ENCODE measurements at places on chromosomes 12 and 14.

GRCh38 chr14:80087411-80087810 is 123.9 kb downstream of the DIO2 start:
- no peak for DNase-seq

DNA sequence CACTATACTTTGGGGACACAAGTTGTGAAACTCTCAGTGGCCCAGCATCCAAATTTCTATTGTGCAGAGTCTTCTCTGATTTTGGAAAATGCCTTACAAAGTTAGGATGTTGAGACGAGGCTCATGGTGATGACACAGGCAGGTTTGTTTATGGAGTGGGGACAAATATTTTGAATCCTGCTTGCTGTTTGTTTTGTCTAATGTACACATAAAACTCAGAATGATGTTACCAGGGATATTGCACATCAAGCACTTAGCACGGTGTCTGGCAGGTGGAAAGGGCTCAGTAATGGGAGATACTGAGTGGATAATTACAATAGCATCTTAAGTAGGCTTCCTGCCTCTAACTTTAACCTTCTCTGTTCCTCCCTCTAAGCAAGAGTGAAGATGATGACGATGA is 628.9 kb upstream of the TBX3 start:
- DNase-seq, result no peak

DNA sequence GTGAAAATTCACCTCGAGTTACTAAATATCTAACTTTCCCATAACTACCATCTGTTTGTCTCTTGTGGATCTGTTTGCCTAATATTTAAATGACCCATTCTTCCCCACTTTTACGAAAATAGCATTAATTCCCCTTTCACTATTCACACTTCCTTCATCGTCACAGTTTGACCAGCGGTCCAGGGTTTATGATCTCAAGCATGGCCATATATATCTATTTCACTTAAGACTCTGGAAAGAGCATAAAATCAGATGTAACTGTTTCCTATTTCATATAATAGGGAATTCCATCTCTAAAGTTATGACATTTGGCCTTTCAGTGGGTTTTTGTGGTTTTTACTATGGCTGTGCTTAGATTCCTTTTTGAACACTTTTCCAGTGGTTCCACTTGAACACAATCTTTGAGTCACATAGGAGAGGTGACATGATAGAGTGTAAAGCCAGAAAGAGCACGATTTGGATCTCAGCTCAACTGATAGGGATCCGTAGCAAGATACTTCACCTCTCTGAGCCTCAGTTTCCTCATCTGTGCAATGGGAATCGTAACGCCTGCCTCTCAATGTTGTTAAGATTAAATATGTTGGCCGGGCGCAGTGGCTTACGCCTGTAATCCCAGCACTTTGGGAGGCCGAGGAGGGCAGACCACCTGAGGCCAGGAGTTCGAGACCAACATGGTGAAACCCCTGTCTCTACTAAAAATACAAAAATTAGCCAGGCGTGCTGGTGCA is 754 bp upstream of the BCL2L14 start:
- no peak for DNase-seq

DNA sequence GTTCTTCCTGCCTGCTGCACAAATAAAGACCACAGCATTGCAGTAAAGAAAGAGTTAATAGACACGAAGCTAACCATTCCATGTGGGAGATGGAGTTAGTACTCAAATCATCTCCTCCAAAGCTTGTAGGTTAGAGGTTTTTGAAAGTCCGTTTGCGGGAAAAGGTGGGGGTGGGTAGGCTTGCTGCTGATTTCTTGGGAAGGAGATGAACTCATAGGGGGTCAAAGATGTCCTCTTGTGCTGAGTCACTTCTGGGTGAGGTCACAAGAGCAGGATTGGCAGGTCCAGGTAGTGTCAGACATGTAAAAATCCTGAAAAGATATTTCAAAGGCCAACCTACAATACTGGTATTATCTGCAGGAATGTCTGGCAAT is 66.4 kb downstream of the PTHLH start:
- DNase-seq, result no peak

Measured in retina (tissue), 1 donor.